ENCODE measurements at places on chromosomes 7 and 10.

GRCh38 chr10:124025660-124026588 is 67.5 kb downstream of the CHST15 start:
- no peak for DNase-seq

- DNase-seq, result no peak
Observed at GRCh38 chr7:79060498-79060897, 393.0 kb downstream of the MAGI2 start.

DNA sequence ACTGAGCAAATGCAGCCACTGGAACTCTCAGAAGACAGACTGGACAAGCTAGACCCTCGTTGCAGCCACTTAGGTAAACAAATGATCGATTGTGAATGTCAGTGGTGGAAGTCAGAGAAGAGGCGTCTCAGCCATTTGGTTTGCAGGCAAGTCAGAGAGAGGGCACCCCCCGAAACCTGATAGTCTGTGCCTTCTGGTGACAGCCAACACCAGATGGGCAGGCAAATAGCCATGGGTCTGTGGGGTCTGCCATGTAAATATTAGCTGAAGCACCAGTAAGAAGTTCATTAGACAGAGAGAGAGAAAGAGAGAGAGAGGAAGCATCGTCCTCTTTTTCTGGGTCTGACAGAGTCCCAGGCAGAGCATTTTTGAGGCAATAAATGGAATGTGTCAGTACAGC is 5.4 kb downstream of the PPP1R17 start:
- no peak for DNase-seq

DNA sequence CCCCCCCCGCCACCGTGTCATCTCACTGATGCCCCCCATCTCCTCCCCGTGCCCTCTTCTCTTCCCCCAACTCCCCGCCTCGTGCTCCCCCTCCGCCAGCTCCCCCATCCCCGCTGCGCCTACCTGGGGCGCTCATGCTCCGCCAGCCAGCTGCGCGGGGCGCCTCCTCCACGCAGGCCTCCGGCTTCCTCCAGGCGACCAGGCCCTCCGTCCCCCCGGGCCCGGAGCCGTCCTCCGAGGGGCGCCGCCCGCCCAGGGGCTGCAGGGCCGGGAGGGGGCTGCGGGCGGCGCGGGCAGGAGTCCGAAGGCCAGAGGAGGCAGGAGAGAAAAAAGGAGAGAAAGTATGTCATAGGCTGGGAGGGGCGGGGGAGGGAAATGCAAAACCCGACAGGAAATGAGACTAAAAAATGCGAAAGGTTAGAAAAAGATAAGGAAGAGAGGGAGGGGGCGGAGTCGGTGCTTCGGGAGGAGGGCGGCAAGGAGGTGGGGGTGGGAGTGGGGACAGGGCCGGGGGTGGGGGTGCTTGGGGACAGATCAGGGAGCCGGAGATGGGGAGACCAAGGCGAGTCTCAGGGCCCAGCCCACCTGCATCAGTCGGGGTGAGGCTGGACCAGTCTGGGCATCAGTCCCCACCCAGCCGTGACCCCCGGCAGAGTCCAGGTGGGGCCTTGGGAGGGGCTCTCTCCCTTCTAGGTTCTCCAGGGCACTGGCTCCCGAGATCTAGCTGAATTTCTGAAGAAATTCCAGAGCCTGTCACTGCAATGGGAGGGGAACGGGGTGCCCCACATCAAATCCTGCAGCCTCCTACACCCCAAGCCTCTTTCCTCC is at the start of gene CARD11:
Gene CARD11, minus strand, starts transcription at position 324 of the 828 bp plus-strand sequence. CDS start 85,361 bp downstream, outside the sequence.
- DNase-seq, result no peak

GRCh38 chr7:105638334-105638733 is 57.0 kb upstream of the EFCAB10 start:
- DNase-seq, result no peak

DNA sequence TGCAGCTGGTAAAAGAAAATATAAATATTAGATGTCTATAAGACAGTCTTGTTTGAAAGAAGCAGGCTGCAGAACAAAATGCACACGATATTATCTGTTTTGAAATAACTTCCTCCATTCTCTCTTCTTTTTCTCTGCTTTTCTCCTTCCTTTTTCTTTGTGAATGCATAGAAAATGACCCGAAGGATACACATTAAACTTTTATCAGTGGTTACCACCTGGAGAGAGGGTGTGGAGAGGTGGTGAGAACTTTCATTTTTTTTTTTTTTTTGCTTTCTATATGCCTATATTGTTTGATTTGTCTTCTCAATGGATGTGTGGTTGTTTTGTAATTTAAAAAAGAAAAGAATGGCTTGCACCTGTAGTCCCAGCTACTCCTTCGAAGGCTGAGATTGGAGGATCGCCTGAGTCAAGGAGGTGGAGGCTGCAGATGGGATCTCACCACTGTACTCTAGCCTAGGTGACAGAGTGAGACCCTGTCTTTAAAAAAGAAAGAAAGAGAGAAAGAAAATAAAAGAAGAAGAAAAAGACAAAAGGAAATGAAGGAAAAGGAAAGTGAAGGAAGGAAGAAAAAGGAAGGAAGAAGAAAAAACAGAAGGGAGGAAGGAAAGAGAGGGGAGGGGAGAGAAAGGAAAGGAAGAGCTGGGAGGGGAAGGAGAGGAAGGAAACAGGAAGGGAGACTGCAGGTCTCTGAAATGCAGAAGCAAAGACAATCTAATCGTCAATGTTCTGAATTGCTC is 64.4 kb downstream of the SAMD9 start:
- no peak for DNase-seq

DNA sequence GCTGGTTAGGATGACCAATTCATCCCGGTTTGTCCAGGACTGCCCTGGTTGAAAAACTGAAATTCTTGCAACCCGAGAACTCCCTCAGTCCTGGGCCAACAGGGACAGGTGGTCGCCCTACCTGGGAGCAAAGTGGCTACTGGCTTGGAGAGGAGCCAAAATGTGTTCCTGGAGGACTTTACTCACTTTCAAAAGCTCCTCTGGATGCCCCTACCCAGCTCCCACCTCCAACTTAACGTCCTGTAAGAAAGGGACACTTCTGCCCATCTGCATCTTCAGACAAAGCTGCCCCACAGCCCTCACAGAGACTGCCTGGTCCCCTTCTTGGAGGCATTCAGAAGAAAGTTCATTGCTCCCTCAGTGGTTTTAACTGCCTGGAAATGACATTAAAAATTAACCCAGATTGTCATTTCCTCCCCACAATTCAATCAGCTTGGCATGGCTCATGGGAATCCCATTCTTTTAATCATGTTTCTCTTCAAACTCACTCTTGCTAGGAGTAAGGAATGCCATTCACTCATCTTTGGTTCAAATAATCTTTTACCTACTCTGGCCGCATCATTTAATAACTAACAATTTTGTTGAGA is 24.0 kb upstream of the HSPA12A start:
- no peak for DNase-seq

- no peak for DNase-seq
Observed at GRCh38 chr7:69696054-69696591, 97.8 kb downstream of the AUTS2 start.

GRCh38 chr10:60974463-60975149 is 30.6 kb upstream of the RHOBTB1 start:
- no peak for DNase-seq

- no peak for DNase-seq
Observed at GRCh38 chr10:125160856-125161706, 718 bp upstream of the CTBP2 start.

GRCh38 chr7:135743907-135744731 is 4.5 kb downstream of the FAM180A start:
- DNase-seq, result no peak

DNA sequence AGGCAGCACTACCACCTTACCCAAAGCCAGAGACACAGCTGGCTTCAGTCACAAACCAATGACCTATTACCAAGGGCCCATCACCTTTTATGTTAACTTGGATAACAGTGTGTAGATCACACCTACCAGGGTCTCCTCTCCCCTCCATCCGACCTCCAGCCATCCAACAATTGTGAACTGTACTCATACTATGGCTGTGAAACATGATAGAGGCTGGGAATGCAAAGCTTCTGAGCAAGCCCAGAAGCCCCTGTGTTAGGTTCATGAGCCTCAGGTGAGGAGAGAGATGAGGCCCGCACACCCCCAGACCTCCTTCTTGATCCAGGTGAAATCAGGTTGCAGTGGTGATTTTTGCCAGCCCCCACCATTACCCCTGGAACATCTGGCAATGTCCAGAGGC is 47.7 kb downstream of the PNLIPRP2 start:
- no peak for DNase-seq

- DNase-seq, result no peak
Observed at GRCh38 chr7:127792528-127793342, 140.7 kb downstream of the SND1 start.

GRCh38 chr7:101563198-101563901 is 65.7 kb downstream of the MYL10 start:
- DNase-seq, result no peak

GRCh38 chr10:117254774-117255735 is 14.1 kb downstream of the SLC18A2 start:
- DNase-seq, result no peak

DNA sequence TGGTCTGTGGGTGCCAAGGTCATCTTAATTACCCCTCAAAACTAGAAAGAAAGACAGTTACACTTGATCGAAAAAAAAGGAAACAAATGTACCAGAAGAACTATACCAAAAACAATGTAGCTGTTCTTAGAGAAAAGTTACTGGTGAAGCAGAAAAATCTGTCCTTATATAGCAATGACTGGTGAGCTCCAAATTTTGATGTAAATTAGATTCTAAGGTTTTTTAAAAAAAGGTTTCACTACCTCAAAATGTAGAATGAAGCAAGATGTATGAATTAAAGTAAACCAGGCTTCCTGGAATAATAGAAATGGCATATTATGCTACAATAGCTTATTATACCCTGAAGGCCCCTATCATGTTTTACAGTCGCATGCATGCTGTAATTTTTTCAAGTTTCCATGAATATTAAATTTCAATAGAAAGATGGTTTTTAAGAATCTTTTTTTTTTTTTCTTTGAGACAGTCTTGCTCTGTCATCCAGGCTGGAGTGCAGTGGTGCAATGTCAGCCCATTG is 28.4 kb upstream of the FKBP9 start:
- no peak for DNase-seq

DNA sequence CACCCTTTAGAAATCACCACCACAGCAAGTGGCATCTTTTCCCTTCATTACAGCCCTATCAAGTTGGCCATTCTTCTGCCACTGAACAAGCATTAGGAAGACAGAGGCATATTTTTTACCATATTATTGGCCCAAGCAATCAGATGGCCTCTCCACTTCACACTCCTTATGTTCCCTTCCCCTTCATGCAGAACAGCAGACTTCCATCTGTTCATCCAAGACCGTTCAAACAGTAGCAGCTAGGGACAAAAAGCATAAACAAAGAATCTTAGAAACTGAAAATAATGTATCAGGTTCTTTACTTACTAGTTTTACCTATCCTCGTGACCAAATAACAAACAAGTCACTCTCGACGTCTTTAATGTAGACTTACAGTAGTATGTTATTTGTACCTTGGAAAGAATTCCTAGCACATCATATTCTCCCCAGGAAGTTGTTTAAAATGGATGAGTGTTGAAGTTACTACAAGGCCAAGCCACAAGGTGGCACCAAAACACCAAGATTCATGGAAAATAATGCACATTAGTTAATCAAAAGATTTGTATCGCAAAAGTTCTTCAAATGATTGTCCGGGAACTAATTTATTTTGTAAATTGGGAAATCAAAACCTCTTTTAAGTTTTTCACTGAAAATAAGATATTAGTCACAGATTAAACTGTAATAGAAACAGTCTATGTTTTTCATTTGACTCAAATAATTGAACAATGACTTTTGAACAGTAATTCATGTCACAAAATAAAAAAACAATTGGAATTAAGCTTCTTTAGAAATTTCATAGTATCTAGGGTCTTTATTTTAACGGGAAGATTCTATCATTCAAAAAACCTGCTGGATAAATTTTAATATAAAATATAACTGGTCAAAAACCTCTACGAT is 112.1 kb downstream of the VPS41 start:
- DNase-seq, result peak; percentile 47

GRCh38 chr10:113679463-113680189 is at the start of gene CASP7:
TSS of gene CASP7 (plus strand) at chr10:113679912. CDS start at chr10:113697494, 17,582 bp downstream.
- DNase-seq, result no peak

DNA sequence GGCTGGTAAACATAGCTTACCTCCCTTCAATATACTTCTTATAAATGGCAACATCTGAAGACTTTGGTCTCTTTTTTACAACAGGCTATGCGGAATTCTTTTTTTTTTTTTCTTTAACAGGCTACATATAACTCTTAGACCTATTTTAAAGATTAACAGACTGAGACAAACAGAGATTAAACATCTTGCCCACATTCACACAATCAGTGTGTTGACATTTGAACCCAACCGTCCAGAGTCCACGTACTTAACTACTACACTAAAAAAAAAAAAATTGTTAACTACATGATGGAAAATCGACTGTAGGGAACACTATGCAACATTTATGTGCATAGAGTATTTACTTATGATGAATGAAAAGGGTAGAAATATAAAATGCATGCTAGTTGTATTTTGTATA is 298.5 kb downstream of the ELMO1 start:
- no peak for DNase-seq

DNA sequence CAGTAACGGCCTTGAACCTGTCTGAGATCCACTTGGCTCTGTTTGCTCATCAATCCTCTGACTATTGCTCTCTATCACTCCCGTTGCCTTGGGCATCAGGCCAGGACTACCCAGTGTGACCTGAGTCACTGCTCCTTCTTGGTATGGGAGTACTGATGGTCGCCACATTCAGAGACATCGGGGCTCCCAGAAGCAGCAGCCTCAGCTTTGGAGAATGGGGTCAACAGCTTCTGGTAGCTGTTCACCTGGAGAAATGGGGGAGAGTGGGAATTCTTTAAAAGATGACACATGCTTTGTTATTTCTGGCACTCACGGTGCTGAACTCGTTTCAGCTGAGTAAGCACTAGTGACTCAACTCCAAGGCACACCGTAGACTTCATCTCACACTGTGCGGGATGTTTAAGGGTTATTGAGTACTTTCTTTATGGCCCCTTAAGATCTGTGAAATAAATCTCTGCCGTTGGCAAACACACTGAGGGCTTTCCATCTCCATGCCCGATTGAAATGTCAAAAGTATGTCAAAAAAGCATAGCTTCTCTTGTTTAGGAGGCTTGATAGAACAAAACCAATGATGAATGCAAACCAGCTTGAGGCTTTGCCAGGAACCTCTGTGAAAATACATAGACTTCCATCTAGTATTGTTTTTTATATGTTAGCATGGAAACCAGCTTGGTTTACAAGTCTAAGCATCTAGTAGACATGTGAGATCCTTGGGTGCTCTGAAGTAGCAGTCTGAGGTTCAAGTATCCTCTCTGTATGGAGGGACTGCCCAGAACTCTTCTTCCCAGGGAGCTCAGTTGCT is 333.1 kb downstream of the CXCL12 start:
- DNase-seq, result no peak

- DNase-seq, result no peak
Observed at GRCh38 chr10:63365976-63366765, 99.6 kb downstream of the JMJD1C start.

All from NCI-H1417 treated with DMSO at 0.1 percent for 48 hours (cell line).